ENCODE measurements at places on chromosomes 7 and 10.

DNA sequence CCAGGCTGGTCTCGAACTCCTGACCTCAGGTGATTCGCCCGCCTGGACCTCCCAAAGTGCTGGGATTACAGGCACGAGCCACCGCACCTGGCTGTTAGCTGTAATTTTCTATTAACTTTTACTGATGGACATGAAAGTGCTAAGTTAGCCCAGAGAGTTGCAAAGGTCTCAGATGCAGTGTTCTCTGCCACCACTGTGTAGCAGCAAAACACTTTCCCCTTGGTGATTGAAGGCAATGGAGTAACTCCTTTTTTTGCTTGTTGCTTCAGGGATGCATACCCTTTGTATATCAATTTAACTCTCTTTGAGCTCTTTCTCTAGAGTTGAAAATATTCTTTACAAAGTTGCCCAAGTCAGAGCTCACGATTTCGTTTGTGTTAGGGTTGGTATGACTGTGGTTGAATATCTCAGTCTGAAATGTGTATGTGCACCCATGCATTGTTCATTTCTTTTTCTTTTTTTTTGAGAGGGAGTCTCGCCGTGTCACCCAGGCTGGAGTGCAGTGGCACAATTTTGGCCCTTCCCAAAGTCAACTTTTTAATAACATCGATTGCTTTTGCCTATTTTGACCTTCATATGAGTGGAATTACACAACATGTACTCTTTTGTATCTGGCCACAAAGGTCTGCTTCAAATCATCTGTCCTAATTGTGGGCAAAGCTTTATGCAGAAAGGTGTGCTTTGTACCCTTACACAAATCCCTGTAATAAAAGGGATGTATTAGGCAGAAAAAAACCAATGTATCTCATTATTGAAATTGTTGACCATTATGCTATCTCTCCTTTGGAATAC, 52.6 kb downstream of the GTF2I start:
- DNase-seq, result no peak

DNA sequence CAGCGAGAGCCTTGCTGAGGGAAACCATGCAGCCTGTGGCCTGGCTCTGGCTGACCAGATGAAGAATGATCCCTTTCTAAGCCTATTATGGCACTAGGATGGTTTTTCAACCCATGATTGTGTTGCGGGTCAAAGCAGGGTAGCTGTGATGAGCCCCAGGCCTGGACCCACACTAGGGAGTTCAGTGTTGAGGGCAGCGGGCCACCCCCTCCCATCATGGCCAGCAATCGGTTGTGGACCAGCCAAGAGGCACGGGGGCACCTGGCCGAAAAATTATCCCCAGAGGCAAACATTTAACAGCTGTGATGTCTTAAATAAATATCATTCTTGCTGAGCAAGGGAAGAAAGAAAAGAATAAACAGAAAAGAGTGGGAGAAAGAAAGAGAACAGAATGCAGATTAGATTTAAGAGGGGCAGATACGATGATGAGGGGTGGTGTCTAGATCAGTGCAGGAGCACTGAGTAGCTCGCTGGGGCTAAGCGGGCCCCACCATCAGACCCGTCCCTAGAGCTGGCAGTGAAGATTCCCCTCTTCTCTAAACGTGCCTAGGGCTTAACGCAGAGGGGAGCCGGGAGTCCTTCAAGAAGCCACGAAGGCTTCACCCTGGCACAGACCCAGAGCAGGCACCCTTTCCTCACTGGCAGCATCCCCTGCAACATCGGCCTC, 82.7 kb downstream of the SLC37A3 start:
- no peak for DNase-seq

- no peak for DNase-seq
These were observed 73.3 kb downstream of the KIAA1549 start for GRCh38 chr7:138907850-138908249.

DNA sequence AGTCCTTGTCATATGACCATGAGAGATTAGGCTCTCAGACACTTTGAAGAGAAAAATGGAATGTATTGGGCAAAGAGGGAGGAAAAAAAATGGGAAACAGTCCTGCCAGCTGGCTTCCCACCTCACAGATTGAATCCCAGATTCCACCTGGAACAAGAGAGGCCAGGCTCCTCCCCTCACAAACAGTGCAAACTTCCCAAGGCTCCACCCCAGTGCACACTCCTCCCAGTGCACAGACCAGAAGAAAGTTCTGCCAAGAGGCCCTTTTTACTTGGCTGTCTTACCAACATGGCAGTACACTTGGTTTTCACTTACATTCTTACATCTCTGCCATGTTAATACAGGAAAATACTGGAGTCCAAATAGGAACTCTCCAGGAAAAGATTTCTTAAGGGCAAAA, 202.3 kb downstream of the AHR start:
- DNase-seq, result no peak

GRCh38 chr10:76010703-76011102, 579.3 kb downstream of the LRMDA start:
- no peak for DNase-seq
